ENCODE measurements at places on chromosomes 5 and 9. TPM values are rescaled to one million over a fixed set of nuclear protein-coding genes. Genes with fewer than 3 reads are reported as not detected.

DNA sequence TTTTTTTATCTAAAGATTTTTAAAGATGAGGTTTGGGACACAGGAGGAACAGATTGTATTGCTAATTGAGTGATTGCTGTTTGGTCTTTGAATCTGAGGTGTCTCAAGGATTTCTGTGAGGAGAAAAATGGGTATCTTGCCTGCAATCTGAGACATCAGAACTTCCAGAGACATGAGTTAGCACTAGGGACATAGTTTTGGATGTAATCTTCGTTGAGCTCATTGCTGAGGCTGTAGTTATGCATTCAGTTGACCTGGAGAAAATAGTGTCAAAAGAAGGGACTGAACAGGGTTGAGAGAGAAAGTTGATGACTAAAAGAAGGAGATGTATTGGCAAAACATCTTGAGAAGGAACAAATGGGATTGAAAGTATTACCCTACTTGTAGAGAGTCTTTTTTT, 24.6 kb downstream of the C9orf85 start:
- DNase-seq = no peak

- no peak for DNase-seq
Measured at GRCh38 chr9:128884164-128884563, 2.2 kb downstream of the LRRC8A start.

SYNPO gene
- total RNA-seq = 3.0 TPM

GRCh38 chr9:129866394-129867135, 31.3 kb downstream of the USP20 start:
- DNase-seq = no peak

All from GM23338 (cell line).